ENCODE measurements at places on chromosomes 3 and 15.

DNA sequence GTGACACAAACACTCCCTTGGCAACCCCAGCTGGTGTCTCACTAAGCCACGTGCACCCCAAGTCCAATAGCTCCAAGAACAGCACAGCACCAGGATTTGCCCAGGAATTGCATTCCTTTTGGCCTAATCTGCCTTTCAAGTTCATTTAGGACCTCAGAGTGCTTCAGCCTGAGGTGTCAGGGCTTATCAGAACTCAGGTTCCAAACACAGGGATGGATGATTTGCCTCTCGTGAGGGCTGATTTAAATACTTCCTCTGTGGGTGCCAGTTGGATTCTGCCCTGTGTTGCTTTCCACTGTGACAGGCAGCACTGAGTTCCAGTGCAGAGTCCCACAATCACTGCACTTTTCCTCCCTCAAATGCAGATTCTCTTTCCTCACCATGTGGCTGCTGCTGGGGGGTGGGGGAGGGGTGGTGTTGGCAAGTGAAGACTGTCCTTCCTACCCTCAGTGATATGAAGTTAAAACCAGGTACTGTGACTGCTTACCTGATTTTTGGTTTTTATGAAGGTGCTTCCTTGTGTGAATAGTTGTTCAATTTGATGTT is 204.3 kb upstream of the STAC start:
- no peak for DNase-seq

DNA sequence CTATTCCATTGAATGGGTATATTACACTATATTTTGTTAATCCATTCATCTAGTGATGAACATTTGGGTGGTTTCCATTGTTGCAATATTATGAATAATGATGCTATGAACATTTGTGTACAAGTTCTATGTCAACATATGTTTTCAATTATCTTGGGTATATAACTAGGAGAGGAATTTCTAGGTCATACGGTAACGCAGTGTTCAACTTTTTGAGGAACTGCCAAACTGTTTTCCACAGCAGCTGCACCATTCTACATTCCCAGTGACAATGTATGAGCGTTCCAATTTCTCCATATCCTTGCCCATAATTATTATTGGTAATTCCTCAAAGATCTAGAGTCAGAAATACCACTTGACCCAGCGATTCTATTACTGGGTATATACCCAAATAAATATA is 24.1 kb upstream of the RORA start:
- no peak for DNase-seq

DNA sequence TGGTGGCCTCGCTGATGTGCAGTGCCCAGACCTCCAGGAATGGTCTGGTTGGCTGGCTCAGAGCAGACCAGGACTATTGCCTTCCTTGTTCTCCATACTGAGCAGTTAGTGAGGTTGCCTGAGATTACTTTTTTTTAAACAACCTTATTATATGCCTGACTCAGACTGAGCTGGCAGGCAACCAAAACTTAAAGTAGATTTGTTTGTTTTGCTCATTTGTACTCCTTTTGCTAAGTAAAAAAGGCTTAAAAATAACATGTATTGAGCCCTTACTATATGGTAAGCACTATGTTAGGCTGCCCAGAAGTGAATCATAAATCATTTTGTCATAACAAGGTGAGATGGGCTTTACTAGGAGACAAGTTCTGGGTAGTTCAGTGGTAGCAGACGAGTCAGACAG is 92.4 kb downstream of the GHSR start:
- no peak for DNase-seq

- DNase-seq, result no peak
Measured at GRCh38 chr15:61079529-61079928, 149.6 kb downstream of the RORA start.

DNA sequence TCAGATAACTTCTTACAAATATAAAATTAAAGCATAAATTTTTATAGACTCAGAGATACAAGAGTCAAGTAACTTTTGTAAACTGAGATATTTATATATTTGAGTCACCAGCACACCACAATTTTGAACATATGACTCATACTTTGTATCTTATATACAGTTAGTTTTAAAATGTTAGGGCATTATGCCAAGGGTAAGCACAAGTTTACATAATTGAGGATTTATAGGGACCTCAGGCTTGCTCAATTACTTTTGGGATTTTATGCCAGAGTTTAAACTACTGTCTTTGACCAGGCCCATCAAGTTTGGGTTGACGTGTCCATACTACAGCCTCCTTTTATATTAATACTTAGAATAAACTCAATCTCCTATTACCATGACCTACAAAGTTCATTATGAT is 7.4 kb upstream of the FGF7 start:
- no peak for DNase-seq

- DNase-seq, result no peak
Measured at GRCh38 chr15:66156310-66156975, 97.1 kb downstream of the MEGF11 start.

GRCh38 chr3:147410116-147410525 is 956 bp downstream of the ZIC1 start:
- no peak for DNase-seq

- DNase-seq, result no peak
Measured at GRCh38 chr3:149085828-149086231, 503 bp downstream of the HLTF start.

GRCh38 chr3:104040896-104041295 is 1325.8 kb upstream of the ALCAM start:
- DNase-seq, result no peak

DNA sequence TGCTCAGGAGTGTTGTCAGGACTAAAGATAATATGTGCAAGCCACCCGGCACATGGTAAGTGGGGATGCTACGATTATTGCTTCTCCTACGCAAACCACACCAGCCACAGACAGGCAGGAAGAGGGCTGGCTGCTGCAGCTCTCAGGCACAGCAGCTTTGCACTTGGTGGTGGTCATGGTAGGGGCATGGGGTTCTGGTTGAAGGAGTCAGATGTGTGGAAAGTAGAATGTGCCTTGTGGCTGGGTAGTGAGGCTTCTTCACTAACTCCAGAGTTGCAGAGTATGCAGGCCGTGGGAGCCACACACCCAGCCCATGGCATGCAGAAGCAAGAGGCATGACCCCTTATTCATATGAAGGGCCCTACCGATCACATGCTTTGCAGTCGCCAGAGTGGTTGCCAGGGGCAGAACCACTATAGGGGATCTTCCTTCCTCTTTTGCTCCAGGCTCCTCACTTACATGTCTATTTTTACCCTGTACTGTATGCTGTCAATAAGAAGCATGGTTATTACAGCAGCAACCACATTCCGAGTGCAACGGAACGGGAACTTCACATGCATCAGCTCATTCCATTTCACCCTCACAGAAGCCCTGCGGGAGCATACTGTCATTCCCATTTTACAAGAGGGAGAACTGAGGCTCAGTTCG is 59.2 kb upstream of the HERC1 start:
- peak; percentile 33 for DNase-seq

- no peak for DNase-seq
Measured at GRCh38 chr3:13866041-13866965, 13.6 kb downstream of the WNT7A start.

GRCh38 chr3:42549131-42549530 is 32.6 kb downstream of the SEC22C start:
- no peak for DNase-seq

DNA sequence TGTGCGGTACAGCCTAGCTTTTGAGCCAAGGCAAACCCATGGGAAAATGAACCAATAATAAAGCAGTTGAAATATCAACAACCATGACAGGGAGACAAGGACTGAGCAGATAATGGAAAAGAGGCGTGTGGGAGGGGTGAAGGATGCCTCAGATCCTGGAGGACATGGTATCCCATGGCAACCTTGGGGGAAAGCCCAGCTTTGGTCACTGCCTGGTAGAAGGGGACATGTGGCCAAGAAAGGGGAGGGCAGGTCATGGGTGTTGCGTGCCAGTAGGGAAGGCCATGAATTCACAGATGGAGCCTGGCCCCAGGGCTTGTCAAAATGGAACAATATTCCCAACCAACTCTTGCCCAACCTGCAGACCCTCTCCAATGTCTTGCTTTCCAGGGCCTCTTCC is 140.5 kb upstream of the SMAD3 start:
- no peak for DNase-seq

DNA sequence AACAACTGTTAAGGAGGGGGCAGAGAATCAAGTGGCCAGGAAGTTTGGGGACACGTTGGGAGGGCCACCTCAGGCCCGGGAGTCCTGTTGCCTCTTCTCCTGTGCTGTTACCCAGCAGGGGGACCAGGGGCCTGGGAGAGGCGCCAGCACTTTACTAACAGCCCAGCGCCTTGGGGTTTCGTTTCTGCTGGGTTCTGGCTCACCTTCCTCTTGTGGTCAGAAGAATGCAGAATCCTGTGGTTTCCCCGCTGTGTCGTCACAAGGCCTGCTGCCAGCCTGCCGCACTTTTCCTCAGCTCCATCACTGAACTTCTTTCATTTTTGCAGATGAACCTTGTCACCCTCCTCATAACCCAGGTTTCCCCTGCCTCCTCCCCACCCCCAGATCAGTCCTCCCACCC is 67.7 kb downstream of the SLC30A4 start:
- DNase-seq, result no peak

DNA sequence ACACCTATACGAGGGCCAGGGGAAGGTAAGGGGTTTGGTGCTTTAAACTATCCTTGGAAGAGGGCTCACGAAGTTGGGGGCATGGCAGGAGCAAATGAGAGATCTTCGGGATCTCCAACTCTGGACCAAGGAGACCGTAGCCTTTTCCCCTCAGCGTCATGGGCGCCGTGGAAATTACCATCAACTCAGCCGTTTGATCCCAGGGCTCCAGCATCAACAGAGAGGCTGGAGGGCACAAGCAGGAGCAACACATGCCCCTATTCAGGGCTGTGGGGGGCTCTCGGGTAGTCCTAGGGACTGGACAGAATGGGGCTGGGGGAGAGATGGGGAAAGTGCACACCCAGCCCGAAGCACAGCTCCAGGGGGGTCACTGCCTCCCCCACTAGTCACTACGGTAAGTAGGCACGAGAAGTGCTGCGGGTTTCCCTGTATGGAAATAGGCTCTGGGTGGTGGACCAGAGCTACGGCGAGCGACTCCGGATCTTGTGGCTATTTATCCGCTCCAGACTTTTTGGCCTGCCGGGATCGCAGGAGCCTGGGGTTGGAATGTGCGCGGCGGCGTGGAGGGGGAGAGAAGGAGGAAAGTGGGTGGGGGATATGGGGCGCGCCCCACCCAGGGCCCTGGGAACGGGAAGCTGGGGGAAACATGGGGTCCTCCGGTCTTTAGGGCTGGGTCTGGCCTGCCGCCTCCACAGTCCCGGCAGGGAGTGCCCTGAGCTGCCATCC is 539 bp upstream of the LAMB2 start:
- no peak for DNase-seq

DNA sequence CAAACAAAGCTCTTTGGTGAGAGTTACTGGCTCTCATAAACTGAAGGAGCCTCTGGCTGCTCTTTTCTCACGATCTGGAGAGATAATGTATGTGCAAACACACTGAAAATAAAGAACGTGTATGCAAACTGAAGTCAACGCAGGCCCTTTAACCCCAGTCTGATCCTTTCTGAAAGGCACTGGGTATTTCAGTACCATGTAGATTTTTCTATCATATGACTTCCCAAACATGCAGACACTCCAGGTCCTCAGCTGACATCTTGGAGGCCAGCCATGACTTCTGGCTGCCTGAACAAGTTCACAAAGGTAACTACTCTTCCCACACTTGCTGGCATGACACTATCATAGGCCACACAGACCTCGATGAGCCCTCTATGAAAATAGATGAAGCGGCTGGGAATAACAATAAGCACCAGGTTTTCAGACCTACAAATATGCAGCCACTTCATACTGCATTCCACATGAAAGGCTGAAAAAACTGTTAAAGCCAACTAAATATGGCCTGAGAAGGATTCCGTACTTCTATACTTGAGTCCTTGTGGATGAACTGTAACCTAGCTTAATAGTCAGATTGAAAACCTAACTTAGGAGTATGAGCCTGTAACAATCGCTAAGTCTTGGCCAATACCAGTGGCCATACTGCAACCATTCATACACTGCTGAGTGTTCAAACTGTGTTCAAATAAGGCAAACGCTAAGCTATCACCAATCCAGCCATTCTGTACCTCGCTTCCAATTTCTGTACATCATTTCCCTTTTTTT is 121.3 kb downstream of the THRB start:
- no peak for DNase-seq

DNA sequence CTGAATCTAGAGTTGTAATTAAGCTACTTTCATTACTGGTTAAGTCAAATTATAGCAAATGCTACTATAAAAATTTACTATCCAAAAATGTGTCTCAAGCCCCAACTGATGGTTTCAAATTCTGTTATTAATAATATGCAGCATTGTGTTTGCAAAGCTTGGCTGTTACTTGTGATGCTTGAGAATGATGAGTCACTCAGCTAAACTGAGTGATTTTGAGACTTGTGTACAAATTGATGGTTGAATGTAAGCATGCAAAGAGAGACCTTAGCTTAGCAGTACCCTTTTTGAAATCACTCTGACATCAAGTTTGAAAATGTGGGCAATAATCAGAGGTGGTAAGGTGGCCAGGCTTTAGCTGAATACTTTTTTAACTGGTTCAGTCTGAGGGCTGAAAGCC is 27.6 kb downstream of the OPA1 start:
- DNase-seq, result no peak

DNA sequence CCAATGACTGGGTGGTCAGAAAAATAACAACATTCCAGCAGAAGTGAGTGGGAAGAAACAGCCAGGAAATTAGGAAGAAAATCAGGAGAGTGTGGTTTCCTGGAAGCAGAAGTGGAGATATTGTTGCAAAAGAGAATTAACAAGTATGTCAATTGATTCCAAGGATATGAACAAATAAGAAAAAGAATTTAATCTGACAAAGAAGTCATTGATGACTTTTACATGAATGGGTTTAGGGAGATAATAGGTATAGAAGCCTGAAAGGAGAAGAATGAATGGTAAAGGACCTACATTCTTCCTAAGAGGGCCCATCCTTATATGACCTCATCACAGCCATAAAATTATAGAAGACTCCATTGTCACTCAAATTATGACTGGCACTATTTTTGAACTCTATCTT is 1440.1 kb downstream of the OTOL1 start:
- DNase-seq, result no peak

DNA sequence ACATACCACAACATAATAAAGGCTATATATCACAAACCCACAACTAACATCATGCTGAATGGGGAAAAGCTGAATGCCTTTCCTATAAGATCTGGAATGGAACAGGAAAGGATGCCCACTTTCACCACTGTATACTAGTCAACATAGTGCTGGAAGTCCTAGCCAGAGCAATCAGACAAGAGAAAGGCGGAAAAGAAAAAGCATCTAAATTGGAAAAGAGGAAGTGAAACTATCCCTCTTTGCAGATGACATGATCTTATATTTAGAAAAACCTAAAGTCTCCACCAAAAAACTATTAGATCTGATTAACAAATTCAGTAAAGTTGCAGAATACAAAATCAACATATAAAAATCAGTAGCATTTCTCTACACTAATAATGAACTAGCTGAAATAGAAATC is 14.6 kb upstream of the PIK3CA start:
- no peak for DNase-seq

GRCh38 chr3:127964816-127965215 is 49.8 kb downstream of the KBTBD12 start:
- DNase-seq, result no peak

- DNase-seq, result no peak
Measured at GRCh38 chr3:41111011-41111410, 88.3 kb upstream of the CTNNB1 start.
